Inflammatory macrophage (primary cell): ENCODE measurements at places on chromosomes 16 and 17.

DNA sequence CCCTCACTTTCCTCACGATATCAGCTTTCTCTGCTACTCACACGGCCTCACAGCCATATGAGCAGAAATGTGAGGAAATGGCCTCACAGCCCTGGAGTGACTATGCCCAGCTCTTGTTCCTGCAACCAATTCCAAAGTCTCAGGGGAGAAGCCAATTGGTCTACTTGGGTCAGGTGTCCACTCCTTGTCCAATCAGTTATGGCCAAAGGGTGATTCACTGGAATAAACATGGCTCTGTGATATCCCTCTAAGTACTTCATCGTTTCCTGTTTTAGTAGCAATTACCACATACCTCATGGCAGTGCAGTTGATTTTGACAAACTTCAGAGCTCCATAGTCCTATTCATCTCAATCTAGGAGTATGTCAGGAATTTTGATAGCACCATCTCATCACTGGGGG, 195.4 kb downstream of the KATNIP start:
- peak; percentile 38 for DNase-seq

GRCh38 chr16:907361-907760, 63.4 kb downstream of the LMF1 start:
- DNase-seq = no peak

DNA sequence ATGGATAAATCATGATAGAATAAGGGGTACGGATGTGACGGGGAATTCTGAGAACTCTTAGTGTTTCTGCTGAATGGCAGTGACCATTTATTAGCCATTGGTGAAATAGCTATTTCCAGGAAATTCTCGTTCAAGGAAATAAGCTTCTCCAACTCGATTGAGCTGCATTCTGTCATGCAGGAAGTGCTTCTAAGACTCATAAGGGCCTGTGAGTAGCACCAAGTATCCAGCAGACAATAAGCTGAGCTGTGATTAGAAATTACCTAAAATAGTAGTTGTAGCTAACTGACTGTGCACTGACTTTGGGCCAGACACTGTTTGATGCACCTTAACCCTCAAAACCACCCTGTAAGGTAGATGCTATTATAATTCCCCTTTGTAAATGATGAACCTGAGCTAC, 107.8 kb upstream of the IRX5 start:
- DNase-seq = no peak

DNA sequence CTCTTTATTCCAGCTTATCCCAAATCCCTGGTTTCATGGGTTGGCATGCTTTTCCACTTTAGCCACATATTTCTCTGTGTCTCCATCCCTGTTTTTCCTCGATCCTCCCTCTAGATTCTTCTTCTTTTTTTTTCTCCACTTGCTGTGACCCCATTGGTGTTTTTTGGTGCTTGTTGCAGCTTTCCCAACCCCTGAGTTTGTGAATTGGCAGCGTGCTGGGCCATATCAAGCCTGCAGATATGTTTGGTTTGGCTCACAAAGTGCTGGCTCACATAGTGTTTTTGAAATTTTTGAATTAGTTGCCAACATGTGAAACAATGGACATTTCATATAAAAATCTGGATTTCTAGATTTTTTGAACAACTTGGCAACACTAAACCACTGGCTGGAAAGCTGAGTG, 8.8 kb downstream of the GPR139 start:
- no peak for DNase-seq

GRCh38 chr17:57130708-57131461, 45.8 kb downstream of the AKAP1 start:
- DNase-seq = peak; percentile 85

DNA sequence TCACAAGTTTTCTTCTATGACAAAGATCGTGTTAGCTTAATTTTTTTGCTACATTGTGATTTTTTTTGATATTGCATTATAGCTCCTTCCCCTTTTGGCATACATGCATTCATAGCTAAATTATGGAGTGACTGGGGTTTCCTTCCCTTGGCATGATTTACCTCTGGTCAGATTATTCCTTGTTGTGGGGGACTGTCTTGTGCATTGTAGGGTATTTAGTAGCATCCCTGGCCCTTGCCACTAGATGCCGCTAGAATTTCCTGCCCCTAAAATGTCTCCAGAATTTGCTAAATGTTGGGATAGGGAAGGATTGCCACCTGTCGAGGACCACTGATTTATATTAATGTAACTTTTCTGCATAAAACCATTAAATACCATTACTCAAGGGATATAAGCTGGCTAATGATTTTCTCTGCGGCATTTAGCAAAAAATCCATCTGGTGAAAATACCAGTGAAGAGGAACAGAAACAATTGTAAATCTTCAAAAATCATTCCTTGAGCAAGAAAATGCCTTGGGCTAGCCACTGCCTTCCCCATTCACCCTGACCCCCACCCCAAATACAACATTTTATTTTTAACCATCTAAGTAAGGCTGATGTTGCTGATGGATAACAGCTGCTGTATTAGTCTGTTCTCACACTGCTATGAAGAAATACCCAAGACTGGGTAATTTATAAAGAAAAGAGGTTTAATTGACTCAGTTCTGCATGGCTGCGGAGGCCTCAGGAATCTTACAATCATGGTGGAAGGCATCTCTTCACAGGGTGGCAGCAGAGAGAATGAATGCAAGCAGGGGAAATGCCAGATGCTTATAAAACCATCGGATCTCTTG, 195.2 kb downstream of the MAP2K6 start:
- peak; percentile 43 for DNase-seq

GRCh38 chr16:58057121-58057520, 31.6 kb downstream of the MMP15 start:
- DNase-seq = no peak

DNA sequence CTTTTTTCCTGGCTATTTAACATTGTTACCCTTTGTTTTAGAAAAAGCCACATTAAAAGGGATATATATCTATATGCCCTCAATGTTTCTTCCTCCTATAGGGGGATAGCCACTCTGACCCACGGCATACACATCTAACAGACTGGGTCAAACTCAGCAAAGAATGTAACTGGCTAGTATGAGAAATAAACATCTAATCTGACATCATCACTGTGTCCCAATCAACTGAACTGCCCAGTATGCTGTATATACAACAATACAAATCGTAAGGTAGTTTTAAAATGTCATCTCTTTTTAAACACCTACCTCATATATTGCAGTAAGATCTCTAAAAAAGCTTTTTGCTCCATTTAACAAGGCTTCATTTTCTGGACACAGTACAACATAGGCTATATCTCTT, 39.9 kb upstream of the INTS2 start:
- DNase-seq = no peak

DNA sequence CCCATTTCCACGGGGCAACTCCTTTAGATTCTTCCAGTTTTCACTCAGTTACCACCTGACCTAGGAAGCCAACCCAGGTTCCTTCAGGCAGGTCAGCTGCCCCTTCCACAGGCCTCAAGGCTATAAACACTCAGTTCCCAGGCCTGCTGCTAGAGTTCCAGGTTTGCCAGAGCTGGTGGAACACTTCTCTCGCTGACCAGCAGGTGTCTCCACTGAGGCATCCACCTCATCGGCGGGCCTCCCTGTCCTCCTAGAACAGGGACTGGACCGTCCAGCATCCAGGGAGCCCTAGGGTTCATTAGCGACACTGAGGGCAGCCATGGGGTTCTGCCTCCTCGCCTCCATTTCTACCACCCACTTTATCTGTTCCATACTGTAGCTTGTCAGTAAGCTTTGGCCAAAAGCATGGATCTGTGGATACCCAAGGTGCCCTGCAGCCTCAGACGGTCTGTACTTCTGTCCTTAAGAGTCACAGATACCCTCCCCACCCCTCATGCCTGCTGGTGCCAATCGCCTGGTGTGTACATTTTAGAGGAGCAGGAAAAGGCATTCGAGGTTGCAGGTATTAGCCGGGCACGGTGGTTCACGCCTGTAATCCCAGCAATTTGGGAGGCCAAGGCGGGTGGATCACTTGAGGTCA, 29.0 kb downstream of the PIMREG start:
- peak; percentile 73 for DNase-seq
